IPS DF 6.9 (cell line): ENCODE measurements at places on chromosomes 13 and 19.

DNA sequence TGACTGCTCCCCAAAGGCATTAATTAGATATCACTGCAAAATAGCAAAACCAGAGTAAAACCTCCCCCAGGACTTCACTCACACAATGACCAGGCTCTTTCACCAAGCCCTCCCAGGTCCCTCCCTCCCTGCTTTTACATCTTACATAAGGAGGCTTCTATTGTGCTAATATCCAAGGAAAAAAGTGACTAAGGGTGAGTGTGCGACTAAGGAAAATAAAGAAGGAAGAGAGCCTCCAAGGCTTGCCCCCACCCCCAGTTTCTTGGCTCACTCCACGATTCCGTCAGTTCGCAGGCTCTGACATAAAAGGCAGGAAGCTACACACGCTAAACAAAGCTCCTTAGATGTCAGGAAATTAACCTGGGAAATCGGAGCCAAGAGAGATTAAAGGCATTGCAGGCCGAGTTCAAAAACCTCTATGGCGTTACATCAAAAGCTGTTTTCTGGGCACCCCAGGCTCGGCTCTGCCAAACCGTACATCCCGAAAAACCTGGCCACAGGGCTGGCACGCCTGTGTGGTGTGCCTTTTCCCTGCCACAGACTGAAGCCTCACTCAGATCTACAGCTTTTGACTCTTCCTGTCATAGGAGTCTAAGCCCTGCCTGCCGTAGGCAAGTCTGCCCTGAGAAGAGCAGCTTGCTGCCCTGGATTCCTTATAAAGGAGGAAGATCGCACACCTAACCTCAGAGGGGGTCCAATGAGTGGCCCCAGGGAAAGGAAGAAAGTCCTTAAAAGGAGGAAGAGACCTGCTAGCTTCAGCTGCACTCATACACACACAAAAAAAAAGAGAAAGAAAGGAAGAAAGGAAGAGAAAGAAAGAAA, 67.0 kb upstream of the SERP2 start:
- DNase-seq = no peak

DNA sequence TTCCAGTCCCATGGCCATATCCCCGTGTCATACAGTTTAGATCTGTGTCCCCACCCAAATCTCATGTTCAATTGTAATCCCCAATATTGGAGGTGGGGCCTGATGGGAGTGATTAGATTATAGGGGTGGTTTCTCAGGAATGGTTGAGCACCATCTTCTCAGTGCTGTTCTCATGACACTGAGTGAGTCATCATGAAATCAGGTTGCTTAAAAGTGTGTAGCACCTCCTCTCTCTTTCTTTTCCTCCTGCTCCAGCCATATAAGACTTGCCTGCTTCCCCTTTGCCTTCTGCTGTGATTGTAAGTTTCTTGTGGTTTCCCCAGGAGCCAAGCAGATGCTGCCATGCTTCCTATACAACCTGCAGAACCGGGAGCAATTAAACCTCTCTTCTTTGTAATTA, 197.8 kb downstream of the NALCN start:
- DNase-seq = no peak

GRCh38 chr13:59532405-59532804, 631.3 kb downstream of the DIAPH3 start:
- DNase-seq = no peak

- DNase-seq = no peak
These were observed 1.3 kb downstream of the LAMP1 start for GRCh38 chr13:113298043-113298945.

DNA sequence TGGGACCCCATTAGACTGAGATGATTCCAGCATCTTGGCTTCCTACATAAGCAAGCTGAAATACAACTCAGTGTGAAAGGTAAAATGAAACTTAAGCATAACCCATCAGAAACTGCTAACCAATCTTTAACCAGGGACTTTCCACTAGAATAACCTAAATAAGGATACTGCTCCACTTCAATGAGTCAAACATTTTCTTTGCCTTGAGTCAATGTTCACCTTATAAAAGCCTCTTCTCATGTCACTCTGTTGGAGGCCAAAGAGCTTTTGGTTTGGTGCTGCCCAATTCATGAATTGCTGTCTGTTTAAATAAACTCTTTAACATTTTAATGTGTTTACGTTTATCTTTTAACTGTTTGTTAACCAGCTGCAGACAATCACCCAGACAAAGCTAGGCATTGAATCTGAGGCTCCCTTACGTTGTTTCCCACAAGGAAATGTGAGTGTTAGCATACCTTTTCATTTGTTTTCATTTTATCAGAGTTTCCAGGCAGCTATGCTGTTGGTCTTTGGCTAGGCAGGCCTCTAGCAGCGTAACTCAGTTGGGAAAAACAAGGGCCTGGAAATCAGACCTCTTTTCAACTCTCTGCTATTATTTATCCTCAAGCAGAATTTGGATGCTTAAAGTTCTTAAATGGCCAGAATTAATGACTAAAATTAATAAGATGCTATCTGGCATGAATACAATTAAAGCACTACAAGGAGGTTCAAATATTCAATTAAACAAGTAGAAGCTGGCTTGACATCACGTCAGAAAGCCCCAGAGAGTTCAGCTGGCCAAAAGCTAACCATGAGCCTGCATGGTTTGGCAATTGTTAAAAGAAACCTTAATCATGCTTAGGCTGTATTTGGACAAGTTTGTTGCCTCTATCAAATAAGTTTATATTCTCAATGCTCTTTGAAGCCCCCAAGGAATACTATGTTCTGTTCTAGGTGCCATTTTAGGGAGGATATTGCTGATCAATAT, 200.2 kb downstream of the DCLK1 start:
- no peak for DNase-seq

GRCh38 chr13:23461544-23461943, 28.0 kb upstream of the SACS start:
- DNase-seq = no peak

GRCh38 chr19:10422846-10423245, 2.5 kb downstream of the PDE4A start:
- DNase-seq = no peak

DNA sequence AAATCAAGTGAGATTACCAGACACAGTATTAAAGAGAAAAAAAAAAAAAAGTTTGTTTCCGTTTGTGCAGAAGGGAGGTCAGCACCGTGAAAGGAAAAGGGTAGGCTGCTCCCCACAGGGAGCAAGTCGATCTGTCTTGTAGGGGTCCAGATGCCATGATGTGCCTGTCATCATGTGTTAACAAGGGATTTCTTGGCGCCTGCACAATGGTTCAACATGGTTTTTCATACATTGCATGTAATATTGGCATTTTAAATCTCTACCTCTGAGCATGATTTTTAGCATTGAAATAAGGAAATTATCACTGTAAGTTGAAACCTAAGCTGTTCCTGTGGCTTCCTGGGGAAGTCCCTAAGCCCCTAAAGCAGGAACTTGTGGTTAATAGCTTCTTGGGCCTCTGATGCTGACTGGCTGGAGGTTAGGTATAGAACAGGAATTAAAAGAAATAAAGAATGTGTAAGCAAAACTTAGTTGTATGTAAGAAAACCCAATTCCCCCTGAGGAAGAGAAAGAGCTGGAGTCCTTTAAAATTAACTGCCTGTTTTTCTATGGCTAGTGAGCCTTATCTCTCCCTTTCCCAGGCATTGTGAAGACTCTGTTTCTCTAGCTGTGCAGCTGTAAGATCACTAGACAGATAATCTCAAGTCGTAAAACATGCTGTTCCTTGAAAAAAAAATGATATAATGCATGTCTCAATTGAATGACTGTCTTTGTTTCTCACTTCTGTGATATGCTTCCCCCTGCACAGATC, 7.4 kb upstream of the FCGBP start:
- no peak for DNase-seq

DNA sequence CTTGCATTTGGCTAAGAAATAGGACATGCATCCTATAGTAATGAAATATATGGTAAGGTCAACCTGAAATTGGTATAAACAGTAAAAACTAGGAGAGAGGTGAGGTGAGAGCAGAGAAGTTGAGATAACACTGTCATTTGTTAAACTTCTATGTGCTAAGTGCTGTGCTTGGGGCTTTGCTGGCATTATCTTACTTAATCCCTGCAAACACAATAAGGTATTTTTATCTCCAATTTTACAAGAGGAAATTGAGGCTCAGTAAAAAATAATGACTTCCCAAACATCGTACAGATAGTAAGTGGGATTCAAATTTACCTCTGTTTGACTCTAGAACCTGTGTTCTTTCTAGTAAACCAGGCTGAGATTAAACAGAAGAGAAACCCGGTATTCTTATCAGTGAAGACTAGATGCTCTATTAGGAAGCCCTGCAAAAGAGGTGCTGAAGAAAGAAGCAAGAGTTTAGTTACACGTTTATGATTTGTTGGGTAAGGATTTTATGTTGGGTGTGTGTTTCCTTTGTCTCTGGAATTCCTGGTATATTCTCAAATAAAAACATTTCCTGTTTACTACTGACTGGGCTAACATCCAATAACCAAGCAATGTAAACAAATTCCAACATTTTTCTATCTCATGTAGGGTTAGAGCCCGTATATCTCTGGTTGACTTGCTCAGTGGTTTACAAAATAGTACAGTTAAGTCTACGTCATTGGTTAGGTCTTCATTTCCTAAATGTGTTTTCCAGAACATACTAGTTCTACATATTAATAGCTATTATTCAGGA, 137.3 kb upstream of the FNDC3A start:
- no peak for DNase-seq

- DNase-seq = no peak
These were observed 1.6 kb downstream of the LMNB2 start for GRCh38 chr19:2454962-2455850.

DNA sequence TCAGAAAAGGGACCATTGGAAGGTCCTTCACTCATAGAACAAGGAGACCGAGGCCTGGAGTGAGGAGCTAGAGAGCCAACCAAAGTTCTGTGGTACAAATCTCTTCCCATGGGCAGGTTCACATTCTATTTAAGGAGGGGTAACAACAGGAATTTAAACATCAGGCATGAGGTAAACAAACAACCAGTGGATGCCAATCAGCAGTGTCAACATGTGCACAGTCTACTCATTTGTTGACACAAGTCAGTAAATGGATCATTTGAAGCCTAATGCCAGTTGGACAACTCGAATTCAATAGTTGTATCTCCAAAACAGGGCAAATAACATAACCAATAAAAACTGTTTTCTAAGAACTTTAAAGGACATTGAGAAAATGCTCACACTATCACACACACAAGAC, 6.3 kb upstream of the DOCK9 start:
- DNase-seq = no peak

DNA sequence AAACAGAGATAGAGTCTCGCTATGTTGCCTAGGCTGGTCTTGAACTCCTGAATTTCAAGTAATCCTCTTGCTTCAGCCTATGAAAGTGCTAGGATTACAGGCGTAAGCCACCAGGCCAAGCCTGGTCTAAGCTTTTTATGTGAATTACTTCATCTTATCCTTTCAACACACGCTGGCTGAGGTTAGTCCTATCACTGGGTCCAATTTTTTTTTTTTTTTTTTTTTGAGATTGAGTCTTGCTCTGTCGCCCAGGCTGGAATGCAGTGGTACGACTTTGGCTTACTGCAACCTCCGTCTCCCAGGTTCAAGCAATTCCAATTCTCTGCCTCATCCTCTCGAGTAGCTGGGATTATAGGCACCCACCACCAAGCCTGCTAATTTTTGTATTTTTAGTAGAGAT, 10.4 kb downstream of the MYO1F start:
- DNase-seq = no peak

GRCh38 chr13:65679240-65679639, 1550.9 kb downstream of the PCDH9 start:
- no peak for DNase-seq

- DNase-seq = no peak
These were observed 177.3 kb downstream of the URI1 start for GRCh38 chr19:30119180-30119908.

- no peak for DNase-seq
These were observed 1.3 kb downstream of the BLOC1S3 start for GRCh38 chr19:45179892-45180370.

DNA sequence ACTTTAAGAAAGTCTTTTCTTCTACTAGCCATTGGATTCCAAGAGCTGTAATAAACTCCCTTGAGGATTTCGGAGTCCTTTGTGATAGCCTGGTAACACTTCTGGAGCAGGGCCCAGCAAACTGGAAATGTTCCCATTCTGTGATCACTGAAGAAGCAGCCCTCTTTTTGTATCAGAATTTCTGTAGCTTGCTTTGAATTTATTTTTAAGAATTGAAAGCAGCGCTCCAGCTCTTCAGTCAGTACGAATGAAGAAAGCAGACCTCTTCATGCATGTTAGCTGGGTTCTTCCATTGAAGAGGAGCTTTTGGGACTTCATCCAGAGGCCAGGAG, 141.5 kb downstream of the AKAP11 start:
- DNase-seq = no peak

DNA sequence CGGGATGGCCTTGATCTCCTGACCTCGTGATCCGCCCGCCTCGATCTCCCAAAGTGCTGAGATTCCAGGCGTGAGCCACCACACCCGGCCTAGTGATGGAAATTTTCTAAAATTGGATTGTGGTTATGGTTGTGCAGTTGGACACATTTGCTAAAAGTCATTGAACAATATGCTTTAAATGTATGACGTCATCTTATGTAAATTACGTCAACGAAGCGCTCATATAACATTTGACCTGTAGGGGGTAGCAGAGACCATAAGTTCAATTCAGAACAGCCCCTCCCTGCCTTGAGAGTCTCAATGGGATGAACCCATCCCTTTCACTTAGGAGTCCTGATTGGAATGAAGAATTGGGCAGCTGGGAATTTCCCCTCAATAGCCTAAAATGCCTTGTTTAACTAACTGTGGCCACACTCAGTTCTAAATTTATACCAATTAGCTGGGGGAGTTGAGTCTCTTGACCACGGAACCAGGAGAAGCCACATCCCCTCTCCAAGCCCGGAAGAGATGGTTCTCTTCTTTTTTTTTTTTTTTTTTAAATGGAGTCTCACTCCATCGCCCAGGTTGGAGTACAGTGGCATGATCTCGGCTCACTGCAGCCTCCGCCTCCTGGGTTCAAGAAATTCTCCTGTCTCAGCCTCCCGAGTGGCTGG, 15.2 kb upstream of the TLE6 start:
- no peak for DNase-seq

- DNase-seq = no peak
These were observed 887 bp downstream of the NDUFS7 start for GRCh38 chr19:1384478-1385110.

- no peak for DNase-seq
These were observed 193.6 kb upstream of the TSC22D1 start for GRCh38 chr13:44769686-44770085.

DNA sequence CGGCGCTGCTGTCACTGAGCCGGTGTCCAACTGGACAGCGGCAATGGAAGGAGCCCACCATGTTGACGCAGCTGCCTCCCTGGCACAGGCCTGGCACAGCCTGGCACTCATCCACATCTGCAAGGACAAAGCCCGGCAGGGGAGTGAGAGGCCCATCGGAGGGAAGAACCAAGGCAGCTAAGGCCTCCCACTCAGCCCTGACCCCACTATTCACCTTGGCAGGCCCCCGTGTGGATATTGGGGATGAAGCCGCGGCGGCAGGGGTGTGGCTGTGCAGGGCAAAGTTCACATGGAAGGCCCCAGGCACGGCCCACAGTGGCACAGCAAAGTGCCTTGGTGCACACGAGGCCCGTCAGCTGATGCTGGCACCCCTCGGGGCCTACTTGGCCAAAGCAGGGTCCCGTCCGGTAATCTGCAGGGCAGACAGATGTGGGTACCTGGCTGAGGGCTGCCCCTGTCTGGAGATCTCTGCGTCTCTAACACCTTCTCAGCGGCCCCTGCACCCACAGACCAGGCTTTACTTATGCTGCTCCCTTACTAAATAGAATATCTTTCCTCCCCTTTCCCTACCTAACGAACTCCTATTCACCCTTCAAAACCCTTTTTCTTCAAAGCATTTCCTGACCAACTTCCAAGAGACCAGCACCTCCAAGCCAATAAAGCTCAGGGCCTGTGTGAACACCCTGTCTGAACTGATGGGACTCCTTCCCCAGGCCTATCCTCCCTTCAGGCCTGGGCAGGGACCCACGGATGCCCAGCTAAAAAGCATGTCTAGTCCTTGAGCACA, 7.5 kb downstream of the FBN3 start:
- no peak for DNase-seq
